Cortex of kidney (tissue), 1 donor: ENCODE measurements at places on chromosomes 5 and 9.

DNA sequence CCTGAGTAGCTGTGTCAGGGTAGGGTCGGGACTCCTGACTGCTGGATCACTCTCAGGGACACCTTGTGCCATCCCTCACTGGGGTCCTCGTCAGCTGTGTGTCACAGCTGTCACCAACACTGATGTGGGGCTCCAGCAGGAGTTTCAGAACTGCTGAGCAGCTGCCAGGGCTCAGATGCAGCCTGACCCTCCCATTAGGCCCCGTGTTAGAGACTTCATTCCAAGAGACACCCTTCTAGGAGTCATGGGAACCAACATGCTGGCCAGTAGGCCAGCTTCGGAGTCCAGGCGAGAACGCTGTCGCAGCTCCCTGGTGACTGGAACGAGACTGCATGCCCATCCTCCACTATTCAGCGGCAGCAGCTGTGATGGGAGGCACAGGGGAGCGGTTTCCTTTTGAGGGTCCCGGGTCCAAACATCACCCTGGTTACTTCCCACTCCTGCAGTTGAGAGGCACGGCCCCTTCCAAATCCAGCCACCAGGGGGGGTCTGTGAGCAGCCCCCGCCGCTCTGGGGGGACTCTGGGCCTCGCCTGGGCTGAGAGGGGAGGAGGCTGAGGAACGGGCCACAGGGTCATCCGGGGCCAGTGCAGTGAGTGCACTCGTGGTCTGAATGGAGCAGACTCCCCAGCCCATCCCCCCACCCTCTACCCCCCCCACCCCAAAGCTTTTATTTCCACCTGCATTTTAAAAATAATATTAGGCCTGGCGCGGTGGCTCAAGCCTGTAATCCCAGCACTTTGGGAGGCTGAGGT, 12.6 kb upstream of the TCF7 start:
- no peak for DNase-seq

GRCh38 chr9:88837731-88838130, 153.5 kb upstream of the S1PR3 start:
- no peak for DNase-seq

DNA sequence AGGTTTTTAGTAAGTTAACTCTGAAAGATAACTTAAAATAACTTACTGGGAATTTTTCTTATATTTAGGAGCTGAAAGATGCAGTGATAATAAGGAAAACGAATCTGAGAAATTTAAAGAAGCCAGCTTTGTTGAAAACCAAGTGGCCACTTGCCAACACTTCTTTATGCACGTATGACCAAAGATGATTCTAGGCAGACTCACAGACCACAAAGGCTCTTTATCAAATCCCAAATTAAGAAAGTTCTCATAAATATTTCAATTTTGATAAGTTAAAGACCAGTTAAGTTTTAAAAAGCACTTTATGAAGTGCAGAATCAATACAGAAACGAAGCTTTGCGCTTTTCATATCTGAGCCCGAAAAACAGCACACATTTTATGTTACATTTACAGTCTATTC, 1.5 kb downstream of the AFF4 start:
- DNase-seq: no peak

GRCh38 chr9:133835262-133835901, 97.2 kb upstream of the SARDH start:
- DNase-seq: no peak

DNA sequence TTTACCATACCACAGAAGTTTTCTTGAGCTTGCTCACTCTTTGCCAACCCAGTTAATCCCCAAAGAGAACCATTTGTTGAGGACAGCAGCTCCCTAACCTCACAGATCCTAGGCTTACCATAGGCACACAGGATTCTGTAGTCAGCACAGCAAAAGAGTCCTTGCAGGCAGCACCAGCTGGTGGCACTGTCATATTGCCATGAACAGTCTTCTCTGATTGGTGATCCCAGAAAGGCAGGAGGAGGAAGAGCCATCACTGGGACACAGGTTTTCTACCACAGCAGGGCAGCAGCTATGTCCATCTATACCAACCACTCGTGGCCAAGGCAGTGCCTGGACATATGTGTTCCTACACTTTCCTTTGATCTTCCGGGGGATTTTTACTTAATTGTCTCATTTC, 297.1 kb upstream of the CD180 start:
- no peak for DNase-seq

DNA sequence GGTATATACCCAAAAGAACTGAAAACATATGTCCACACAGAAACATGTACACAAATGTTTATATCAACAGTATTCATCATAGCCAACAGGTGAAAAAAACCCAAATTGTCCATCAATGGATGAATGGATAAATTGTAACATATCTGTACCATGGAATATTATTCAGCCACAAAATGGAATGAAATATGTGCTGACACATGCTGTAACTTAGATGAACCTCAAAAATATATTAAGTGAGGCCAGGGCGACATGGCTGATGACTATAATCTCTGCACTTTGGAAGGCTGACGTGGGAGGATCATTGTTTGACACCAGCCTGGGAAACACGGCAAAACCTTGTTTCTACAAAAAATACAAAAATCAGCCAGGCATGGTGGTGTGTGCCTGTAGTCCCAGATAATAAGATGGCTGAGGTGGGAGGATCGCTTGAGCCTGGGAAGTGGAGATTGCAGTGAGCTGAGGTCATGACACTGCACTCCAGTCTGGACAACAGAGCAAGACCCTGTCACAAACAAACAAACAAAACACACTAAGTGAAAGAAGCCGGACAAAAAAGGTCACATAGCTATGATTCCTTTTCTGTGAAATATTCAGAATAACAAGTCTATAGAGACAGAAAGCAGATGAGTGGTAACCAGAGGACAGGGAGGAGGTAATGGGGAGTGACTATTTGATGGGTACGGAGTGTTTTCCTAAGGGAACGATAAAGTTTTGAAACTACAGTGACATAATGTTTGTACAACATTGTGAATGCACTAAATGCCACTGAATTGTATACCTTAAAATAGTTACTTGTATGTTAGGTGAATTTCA, 11.4 kb downstream of the KYAT1 start:
- no peak for DNase-seq

GRCh38 chr5:176391999-176392398, 3.4 kb downstream of the HIGD2A start:
- DNase-seq: no peak

DNA sequence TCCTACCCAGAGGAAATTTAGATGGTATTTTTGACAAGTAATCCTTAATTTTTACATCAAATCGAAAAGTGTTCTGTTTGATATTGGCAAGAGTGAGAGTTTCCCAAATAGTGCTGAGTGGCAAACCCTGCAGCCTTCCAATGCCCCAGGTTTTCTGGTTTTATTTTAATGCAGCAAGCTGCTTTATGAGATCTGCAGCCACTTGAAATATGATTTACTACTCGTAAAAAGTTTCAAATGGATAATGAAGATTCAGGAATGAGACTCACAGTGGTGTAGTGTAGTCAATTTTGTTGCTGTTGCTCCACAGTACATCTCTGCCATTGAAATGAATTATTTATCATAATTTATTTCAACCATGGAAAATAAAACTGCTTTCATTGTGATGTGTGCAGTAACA, 23.6 kb upstream of the TLX3 start:
- DNase-seq: no peak

- no peak for DNase-seq
Measured at GRCh38 chr5:160460377-160461049, 38.9 kb downstream of the PTTG1 start.

GRCh38 chr5:58491216-58491892, at the start of gene GAPT:
GAPT (plus strand) TSS chr5:58491435; CDS start chr5:58494537, 3,102 bp downstream.
- DNase-seq: no peak

DNA sequence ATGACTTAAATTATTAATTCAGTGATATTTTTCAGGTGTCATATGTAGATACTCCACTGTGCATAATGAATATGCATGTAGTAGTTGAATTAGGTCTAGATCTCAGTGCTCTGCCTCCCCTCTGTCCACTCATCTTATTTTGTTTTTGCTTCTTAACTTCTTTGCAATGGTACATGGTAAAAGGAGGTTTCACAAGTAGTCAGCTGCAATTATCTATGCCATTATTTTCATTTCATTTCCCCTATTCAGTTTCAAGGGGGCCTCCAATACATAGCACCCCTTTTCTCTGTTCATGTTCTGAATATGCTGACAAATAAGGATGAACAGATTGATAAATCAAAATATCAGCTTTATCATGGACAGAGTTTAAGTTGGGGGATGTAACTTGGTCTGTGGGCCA, 511.6 kb upstream of the ZNF608 start:
- DNase-seq: no peak

DNA sequence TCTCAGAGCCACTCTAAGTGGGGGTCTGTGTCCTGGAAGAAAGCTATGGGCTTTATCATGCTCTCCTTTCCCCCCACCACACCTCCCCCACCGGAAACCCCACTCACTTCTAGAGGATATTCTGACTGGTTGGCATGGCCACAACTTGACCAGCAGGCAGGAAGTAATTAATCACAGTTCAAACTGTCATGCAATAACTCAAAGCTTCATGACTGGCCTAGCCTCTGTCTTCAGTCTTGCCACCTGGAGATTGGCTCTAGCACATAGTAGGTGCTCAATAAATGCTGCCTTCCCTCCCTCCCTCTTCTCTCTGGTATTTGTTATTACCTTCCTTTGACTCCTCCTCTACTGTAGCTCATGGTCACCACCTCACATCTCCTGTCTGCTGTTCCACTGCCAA, 124.7 kb downstream of the GABBR2 start:
- DNase-seq: no peak

DNA sequence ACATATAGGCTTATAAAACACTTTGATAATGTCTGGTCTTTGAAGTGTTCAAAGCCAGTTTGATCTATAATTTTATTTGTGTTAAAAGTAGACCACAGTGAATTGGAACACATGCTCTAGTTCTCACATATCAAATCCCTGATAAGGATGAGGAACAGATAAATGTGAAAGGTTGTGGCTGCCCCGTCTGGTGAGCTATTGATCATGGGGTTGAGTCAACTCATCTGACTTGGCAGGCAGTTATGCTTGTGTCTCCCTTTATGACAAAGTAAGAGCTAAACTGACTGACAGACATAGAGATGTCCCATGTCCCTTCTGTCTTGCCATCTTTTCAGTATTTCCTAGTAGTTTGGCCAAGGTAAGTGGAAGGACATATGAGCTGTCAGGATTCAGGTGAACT, 2.9 kb upstream of the ERMP1 start:
- no peak for DNase-seq
